ENCODE measurements at places on chromosomes 11 and 22. TPM values are rescaled to one million over a fixed set of nuclear protein-coding genes. Genes with fewer than 3 reads are reported as not detected.

DNA sequence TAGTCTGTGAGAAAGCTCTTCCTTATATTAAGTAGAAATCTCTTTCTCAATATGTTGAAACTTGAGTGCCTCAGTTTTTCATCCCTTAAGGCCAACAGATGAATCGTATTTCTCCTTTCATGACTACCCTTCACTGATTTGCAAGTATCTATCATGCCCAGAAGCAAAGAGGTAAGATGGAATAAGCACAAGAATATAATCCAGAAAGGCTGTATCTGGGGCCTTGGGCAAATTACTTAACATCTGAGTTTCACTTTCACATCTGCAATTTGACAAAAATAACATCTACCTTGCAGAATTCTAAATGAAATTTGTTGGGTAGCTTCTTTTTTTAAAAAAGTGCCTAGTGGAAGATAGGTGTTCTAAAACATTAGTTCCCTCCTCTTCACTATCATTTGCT lies 552.4 kb upstream of the ANO5 start:
- no peak for DNase-seq

DNA sequence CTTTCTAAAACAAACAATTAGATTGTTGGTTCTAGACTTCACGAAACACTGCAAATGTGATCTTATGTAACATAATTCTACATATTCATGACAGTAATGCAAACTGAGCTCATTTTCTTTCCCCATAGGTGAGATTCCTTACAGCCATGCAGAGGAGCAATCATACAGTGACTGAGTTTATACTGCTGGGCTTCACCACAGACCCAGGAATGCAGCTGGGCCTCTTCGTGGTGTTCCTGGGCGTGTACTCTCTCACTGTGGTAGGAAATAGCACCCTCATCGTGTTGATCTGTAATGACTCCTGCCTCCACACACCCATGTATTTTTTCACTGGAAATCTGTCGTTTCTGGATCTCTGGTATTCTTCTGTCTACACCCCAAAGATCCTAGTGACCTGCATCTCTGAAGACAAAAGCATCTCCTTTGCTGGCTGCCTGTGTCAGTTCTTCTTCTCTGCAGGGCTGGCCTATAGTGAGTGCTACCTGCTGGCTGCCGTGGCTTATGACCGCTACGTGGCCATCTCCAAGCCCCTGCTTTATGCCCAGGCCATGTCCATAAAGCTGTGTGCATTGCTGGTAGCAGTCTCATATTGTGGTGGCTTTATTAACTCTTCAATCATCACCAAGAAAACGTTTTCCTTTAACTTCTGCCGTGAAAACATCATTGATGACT lies 1.5 kb downstream of the OR9G1 start:
- peak; percentile 34 for DNase-seq

The MUC5AC gene
- total RNA-seq, result not detected

The GLB1L3 gene
- 1.7 TPM for total RNA-seq

- no peak for DNase-seq
Measured at GRCh38 chr22:33447733-33448132, 389.6 kb upstream of the SYN3 start.

GRCh38 chr11:64894070-64894811 lies 15.8 kb upstream of the EHD1 start:
- peak; percentile 68 for DNase-seq

- DNase-seq, result no peak
Measured at GRCh38 chr11:123624974-123625373, 29.4 kb downstream of the SCN3B start.

The OR8G5 gene
- total RNA-seq, result not detected
